ENCODE measurements at places on chromosomes 4 and X.

DNA sequence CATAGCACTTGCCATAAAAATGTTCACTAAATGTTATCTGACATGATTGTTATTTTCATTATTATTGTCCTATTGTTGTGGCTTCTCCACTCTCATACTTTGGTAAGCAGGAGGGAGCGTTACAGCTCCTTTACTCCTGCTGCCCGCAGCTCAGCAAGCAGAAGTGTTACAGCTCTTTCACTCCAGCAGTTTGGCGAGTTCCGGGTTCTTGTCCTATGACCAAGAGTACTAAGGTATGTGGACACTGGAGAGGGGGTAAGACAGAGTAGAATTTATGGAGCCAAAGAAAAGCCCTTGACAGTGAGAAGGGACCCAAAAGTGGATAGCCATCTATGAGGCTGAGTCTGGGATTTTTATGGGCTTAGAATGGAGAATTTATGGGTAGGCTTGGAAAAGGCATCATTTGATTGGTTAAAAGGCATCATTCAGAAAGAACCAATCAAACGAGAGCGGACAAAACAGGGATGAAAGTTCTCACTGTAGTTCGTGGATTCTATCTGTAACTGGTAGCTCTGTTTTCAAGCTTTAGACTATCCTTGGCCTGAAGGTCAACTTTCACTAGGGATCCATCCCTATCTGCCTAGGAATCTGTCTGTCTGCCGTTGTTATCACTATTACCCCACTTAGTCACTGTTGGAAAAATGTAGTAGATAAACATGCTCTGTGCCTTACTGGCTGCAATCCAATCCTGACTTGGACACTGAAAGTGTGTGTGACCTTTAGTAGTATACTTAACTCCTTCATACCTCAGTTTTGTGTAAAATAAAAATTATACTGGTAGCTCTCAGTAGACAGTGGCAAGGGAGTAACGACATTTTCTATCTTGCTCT is 545.6 kb upstream of the LCORL start:
- DNase-seq, result no peak

- no peak for DNase-seq
Observed at GRCh38 chrX:68652326-68653170, 5.1 kb downstream of the STARD8 start.

- no peak for DNase-seq
Observed at GRCh38 chr4:21242163-21242562, 541.9 kb downstream of the PACRGL start.

DNA sequence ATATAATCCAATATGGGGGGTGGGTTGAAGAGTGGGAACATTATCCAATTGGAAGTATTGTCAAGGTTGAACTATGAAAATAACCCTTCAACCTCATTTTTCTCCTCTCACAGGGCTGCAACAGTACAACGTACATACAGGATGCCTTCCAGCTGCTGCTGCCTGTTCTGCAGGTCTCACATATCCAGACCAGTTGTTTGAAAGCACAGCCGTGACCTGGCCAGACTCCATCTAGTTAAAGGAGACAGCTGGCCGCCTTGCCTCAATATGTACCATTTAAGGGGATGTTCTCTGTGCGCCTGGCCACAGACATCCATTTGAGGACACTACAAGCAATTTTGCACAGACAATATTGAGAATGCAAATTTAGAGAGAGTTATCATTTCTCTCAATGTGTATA is 75.7 kb downstream of the FAM114A1 start:
- DNase-seq, result no peak

- DNase-seq, result no peak
Observed at GRCh38 chr4:113849771-113850170, 88.2 kb upstream of the CAMK2D start.

DNA sequence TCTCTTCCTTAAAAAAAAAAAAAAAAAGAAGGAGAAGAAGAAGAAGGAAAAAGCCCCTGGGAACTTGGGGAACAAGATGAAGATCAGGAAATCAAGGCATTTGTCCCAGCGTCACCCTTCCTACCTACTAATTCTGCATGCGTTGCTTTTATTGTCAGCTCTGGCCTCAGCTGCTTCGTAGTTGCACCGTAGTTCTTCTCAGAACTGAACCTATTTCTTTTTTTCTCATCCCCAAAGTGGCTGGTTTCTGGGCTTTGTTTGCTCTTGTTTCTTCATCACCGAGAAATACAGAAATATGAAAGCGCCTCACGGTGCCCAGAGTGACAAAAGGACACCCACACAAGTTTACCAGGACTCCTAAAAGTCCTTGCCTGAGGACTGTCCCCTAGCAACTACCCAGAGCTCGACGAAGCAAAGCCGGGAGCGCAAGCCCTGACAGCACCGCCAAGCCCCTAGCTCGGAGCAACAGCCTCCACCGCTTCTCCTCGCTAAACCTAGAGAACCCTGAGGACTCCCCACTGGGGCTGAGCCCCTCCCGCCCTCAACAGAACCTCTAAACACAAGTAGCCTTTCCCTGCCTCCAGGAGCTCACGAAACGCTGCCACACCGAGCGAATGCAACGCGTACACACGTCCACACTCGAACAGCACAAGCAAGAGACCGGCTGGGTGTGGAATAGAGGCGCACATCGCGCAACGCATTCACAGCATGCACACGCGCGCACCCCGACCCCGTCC is 710 bp downstream of the PRKG2 start:
- DNase-seq, result no peak

- DNase-seq, result no peak
Observed at GRCh38 chr4:41214825-41215146, 444 bp upstream of the APBB2 start.

GRCh38 chr4:180449395-180449956 is 1793.7 kb upstream of the TENM3 start:
- DNase-seq, result no peak

DNA sequence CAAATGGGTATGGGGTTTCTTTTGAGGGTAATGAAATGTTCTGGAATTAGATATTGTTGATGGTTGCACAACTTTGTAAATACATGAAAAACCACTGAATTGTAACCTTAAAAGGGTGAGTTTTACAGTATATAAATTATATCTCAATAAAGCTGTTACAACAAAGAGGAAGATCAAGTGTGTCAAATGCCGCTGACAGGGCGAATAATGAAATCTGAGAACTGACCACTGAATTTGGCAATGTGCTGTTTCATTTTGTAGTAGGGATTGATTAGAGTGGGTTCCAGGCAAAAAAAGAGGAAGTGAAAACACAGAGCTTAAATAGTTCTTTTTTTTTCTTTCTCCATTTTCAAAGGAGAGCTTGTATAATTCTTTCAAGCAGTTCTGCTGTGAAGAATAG is 161.1 kb upstream of the NAP1L5 start:
- DNase-seq, result no peak

DNA sequence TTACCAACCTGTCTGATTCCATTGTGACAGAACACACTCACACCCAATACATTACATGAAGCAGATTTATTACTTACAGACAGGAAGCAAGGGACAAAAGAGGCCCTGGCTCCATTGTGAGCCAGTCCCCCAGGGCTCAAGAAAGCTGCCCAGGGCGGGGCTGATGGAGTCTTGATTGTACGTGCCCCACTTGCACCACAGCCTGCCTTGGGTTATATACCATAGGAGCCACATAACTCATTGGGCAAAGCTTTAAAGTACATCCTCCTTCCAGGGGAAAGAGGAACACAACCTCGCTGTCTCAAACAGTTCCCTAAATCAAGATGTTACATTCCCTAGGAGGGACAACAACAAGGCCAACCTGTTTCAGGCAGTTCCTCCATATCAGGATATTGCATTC is 3.4 kb upstream of the ZRSR2 start:
- DNase-seq, result no peak

GRCh38 chr4:99148550-99148949 is 4.5 kb upstream of the ADH4 start:
- no peak for DNase-seq

DNA sequence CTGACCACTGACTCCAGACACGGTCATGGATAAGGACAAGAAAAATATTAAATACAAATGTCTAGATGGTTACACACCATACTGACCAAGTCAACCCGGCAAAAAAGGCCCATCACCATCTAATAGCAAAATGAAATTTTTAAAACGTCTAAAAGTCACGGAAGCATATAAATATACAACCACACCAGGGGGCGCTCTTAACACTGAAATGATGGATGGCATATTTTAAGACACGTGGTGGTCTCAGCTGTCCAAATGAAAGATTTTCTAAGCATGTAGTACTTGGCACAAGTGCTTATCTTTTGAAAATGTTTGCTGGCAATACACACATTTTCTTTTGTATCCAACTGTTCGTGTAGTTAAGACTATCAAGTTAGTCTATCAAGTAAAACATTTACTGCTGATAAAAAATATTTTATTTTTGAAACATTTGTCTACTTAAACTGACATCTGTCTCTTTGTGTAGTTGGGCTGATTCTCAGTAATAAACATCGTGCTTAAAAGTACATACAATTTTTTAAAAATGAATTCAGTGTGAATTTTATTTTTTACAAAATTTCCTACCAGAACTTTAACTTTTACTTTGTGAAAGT is 64.6 kb downstream of the COX7B2 start:
- DNase-seq, result no peak

- DNase-seq, result no peak
Observed at GRCh38 chr4:153595894-153596601, 88.0 kb upstream of the TLR2 start.

GRCh38 chr4:113618205-113618604 is 143.3 kb downstream of the CAMK2D start:
- no peak for DNase-seq

DNA sequence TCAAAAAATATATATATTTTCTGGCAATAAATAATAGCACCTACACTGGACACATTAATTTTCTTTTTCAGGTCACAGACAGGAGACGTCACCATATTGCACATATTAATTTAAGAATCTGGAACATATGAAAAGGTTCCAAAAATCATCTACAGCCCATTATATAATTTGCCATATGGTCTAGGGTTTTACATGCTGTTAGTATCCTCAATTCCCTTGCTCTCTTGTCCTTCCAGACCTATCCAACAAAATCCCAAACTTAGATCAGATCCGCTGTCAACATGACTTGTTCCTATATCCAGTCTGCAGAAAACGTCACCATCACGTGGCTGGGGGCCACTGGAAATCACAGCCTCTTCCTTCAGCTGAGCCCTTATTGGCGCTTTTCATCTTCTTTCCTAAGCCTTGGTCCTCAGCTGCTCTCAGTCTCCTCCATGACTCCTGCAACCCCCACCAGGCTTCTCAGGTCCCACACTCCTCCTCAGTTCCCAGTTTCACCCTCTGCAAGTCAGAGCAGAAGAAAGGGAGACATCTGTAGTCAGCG is 192.0 kb upstream of the GATB start:
- no peak for DNase-seq

GRCh38 chr4:19575924-19576323 is 675.8 kb upstream of the SLIT2 start:
- no peak for DNase-seq
